ENCODE measurements at places on chromosomes 4 and X.

DNA sequence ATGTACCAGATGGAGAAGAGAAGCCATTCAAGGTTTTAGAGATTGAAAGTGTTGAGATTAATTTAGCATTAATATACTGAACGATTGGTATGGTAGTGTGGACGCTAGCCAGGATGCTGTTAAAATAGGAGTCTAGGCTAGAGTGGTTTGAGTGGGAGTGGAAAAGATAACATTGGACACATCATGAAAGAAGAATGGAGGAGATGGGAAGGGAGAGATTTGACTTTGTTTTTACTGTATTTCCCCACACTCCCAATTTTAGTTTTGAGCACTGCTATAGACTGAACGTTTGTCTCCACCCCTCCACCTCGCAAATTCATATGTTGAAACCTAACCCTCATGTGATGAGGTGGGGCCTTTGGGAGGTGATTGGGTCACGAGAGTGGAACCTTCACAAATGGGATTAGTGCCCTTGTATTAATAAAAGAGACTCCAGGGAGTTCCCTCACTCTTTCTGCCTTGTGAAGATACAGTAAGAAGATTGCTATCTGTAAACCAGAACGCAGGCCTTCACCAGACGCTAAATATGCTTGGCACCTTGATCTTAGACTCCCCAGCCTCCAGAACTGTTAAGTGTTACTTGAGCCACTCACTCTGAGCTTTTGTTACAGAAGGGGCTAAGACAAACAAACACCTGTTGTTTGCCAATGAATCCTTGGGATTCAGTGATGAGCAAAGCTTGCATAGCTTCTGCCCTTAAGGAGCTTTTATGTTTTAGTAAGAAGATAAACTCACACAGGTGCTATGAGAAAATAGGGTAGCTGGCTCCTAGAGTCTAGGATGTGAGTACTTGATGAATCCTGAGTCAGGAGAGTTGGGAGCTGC, 25.8 kb downstream of the USP9X start:
- no peak for DNase-seq

DNA sequence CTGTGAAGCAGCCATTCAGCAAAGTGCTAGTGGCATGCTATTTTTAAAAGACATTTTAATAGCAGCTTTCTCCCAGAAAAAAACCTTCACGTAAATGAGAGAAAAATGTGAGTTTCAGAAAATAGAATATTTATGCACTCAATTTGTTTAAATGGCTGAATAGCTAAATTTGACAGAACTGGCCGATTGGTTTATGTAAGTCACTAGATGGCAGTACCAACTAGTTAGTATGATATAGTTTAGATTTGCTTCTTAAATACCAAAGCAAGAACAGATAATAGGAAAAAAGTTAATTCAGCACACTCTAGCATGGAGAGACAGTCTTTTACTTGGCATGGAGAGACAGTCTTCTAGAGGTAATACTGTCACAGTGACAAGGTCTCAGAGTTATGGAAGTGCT, 250.1 kb downstream of the SNCA start:
- DNase-seq, result no peak

DNA sequence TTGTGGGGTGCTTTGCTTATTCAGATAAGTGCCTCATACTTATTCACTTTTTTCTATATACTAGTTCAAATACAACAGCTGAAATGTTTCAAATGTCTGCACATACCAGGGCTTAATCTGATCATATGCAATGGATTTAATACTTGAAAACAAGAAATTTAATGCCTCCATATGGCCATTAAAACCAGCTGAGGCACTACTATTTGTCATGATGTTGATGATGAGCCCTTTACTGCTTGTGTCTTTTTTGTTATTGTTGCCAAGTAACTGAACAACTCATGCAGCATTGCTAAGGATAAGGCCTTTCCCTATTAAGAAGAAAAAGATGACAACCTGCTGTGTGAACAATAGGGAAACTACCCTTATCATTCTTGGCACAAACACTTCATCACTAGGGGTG, 52.5 kb downstream of the MAGEB10 start:
- DNase-seq, result no peak

- no peak for DNase-seq
Measured at GRCh38 chr4:159227984-159228383, 125.1 kb downstream of the RAPGEF2 start.

GRCh38 chr4:52950226-52950625, 88.1 kb downstream of the RASL11B start:
- no peak for DNase-seq

DNA sequence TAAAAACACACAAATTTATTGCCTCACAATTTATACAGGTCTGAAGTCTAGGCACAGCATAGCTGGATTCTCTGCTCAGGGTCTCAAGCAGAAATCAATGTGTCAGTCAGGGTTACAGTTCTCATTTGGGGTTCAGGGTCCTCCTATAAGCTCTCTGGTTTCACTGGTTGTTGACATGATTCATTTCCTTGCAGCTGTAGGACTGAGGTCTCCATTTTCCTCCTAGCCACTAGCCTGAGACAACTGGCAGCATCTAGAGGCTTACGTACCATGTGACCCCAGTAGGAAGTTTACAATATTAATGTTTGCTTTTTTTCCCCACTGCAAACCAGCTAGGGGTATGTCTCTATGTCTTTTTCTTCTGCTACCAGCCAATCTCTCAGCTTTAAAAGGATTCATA, 102.5 kb downstream of the CPEB2 start:
- no peak for DNase-seq

DNA sequence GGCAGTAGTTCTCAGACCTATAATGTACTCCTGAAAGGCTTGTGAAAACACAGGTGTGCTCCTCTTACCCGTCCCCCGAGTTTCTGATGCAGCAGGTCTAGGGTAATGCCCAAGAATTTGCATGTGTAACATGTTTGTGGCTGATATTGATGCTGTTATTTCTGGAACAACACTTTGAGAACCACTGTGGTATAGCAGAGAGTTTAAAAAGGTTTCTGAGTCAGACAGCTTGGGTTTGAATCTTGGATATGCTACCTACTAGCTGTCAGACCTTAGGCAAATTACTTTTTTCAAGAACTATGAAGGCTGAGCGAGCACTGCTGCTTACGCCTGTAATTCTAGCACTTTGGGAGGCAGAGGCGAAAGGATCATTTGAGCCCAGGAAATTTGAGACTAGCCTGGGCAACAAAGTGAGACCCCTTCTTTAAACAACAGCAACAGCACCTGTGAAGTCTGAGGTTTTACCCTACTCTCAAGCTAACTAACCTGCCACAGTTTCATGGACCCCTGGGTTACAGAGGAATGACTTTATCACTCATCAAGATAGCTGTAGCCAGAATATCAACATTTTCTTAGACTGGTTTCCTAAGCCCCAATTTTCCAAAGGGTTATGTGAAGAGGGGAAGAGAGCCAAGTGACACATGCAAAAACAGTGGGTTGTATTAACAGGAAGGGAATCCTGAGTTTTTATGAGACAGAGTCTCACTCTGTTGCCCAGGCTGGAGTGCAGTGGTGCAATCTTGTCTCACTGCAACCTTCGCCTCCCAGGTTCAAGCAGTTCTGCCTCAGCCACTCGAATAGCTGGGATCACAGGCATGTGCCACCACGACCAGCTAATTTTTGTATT, 5.1 kb downstream of the AFF1 start:
- no peak for DNase-seq

- no peak for DNase-seq
Measured at GRCh38 chr4:77167866-77168265, 10.9 kb downstream of the CCNG2 start.

GRCh38 chr4:21884615-21885014, 64.0 kb downstream of the KCNIP4 start:
- no peak for DNase-seq

- DNase-seq, result no peak
Measured at GRCh38 chr4:106615961-106616360, 247.4 kb upstream of the GIMD1 start.

DNA sequence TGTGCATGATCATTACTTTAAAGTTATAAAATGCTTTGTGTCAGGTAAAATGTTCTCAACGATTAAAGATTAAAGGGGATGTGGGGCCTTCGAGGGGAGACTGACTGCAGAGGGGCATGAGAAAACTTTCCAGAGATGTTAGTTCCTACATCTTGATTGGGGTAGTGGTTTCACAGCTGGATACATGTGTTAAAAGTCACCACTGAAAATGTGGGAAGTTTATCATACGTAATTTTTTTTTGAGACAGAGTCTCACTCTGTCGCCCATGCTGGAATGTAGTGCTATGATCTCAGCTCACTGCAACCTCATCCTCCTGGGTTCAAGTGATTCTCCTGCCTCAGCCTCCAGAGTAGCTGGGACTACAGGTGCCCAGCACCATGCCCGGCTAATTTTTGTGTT, 79.5 kb downstream of the RBM47 start:
- DNase-seq, result no peak

DNA sequence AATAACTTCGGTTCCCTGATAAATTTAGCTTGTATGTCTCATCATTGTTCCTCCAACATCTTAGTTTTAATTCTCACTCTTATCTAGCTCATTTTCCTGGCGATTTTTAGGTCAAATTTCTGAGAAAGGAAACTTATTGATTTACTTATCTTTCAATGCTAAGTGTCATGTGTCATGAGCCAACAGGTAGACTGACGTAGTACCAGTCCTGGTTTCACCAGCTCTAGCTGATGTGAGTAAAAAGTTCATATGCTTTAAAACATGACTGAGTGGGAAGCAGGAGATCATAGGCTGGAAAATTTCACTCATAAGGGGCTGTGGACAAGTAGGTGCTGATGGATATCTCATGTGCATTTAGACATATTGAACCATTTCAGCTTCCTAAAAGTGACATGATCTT, 441.7 kb upstream of the NR3C2 start:
- DNase-seq, result no peak

- DNase-seq, result no peak
Measured at GRCh38 chr4:11261066-11261850, 167.4 kb downstream of the HS3ST1 start.

All from vagina (tissue), 2 donors.